ENCODE measurements at places on chromosomes 6 and 20. TPM values are rescaled to one million over a fixed set of nuclear protein-coding genes. Genes with fewer than 3 reads are reported as not detected.

DNA sequence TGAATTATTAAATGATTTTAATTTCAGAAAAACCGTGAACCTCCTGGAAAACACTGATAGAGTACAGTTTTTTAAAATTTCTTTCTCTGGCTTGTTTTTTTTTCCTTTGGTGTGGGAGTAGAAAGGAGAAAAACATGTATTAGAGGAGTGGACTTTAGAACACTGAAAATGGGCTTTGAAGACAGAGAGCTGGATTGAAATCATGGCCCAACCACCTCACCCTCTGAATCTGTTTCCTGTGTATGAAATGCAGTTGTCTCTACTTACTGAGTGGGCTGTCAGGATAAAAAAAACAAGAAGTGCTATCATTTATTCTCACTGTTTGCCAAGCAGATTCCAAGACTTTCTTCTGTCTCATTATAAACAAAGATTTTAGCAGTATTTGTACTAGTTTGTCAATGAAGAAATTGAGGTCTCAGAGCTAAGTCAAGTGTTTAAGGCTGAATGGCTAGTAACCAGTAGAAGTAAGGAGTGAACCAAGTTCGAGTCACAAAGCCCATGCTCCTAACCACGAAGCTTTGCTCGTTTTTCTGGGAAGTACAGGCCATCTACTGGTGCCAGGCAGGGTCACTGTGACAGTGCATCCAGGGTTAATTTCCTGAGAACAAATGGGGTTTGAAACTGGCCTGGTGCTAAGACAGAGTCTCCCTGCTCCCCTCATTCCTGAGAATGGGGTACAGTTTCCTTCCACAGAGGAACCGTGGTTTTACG lies 256.4 kb downstream of the TMEM242 start:
- DNase-seq, result no peak

DNA sequence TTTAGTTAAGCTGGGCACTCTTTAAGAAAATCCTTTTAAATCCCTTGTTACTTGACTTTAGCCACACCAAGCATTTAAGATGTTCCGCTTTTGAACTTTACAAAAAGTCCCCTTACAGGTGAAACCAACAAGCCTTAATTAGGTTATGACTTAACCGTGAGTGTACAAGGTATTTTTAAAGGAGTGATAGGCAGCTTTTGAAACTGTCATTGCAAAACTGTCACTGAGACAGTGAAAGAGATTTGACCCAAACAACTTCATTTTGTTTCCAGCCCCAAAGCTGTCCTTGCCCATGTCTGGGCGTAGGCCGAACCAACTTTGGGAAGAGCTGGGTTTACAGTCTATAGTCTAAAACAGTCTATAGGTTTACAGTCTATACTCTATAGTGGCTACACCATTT lies 305.4 kb downstream of the FARS2 start:
- DNase-seq, result no peak

DNA sequence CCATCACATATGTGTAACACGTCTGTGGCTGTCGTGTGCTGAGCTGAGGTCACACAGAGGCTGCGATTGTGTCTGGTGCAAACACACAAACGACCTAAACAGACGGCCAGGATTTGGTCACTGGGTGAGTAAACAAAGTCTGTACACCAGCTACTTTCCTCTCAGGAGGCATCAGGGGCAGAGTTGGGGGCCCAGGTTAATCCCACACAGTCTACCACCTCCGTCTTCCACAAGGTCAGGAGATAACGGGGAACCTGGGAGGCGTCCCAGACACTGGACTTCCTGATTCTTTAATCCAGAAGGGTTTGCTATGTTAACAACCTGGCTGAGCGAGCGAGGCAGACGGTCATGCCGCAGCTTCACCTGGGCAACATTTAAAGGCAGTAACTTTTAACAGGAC lies 1.5 kb downstream of the DACT2 start:
- no peak for DNase-seq

GRCh38 chr6:54353975-54354374 lies 45.7 kb downstream of the TINAG start:
- DNase-seq, result peak; percentile 25

- no peak for DNase-seq
These were observed 81.0 kb downstream of the FYN start for GRCh38 chr6:111792241-111792640.

- peak; percentile 46 for DNase-seq
These were observed 39.9 kb downstream of the SCGN start for GRCh38 chr6:25691894-25692293.

- DNase-seq, result no peak
These were observed 5.7 kb downstream of the VSX1 start for GRCh38 chr20:25076201-25076600.

DNA sequence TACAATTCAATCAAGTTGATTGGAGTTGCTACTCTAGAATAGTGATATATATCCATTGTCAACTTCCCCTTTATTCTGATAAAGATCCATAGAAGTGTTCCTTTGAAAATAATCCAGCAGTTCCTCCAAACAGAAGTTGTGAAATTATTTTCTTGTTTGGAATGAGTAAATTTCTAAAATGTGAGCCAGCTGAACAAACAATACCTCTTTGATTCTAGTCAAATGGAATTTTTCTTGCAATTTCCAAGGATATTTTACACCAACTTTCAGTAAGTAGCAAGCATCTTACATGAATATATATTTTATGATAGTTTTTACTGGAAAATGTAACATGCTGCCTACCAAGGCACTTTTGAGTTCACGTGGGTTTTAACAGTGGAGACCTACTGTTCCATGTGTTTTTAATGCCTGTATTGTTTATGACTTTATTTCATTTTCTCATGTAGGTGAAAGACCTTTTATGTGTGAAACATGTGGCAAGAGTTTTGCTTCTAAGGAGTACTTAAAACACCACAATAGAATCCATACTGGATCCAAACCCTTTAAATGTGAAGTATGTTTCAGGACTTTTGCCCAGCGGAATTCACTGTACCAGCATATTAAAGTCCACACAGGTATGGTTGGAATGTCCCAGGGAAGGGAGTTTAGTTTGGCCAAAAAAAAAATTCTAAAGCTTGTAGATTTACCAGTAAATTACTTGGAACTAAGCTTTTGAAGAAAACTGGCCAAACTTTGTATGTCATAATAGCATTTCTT lies 6.5 kb downstream of the GZF1 start:
- no peak for DNase-seq

DNA sequence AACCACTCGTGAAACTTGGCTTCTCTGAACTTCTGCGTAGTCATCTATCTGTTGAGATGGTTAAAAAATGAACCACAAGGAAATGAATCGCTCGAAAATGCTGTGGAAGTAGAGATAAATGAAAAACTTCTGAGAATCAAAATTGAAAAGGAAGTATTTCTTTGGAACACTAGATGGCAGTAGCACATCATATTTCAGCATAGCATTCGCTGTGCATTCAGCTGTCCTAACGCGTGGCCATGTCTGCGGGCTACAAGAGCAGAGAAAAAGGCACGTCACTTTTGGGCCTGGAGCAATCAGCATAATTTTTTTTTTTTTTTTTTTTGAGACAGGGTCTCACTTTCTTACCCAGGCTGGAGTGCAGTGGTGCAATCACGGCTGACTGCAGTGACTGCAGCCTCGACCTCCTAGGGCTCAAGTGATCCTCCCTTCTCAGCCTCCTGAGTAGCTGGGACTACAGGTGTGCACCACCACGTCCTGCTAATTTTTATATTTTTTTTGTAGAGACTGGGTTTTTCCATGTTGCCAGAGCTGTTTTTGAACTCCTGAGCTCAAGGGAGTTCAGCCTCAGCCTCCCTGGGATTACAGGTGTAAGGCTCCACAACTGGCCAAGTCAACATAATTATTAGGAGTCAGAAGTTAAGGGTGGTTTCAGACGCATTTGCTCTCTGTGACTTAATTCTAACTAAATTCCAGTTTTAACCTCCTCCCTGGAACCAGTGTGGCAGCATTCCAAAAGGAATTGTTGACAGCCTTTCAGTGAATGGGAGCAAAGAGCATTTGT lies 8.8 kb upstream of the PERP start:
- peak; percentile 81 for DNase-seq

DNA sequence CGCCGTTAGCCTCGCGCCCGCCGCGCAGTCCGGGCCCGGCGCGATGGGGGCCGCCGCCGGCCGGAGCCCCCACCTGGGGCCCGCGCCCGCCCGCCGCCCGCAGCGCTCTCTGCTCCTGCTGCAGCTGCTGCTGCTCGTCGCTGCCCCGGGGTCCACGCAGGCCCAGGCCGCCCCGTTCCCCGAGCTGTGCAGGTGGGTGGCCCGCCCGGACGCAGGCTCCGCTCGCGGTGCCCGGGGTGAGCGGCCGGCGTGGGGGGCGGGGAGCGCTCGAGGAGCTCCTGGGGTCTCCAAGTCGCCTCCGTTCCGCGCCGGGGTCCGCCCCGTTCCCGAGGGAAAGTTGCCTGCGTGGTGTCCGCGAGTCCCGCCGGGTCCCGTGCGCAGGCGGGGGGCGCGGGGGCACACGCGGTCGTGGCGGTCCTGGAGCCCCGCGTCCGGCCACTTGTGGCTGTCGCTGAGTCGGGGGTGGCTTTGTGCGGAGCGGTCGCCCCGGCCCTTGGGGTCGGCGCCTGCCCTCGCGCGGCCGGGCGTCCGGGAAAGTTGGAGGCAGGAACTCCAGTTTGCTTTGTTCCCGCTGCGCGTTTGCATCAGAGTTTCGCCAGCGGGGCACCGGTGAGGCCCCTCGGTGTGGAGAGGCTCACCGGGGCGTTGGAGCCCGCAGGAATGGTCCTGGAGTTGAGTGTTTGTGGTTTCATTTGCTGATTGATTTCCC lies 476 bp downstream of the IGF2R start:
- peak; percentile 78 for DNase-seq

DNA sequence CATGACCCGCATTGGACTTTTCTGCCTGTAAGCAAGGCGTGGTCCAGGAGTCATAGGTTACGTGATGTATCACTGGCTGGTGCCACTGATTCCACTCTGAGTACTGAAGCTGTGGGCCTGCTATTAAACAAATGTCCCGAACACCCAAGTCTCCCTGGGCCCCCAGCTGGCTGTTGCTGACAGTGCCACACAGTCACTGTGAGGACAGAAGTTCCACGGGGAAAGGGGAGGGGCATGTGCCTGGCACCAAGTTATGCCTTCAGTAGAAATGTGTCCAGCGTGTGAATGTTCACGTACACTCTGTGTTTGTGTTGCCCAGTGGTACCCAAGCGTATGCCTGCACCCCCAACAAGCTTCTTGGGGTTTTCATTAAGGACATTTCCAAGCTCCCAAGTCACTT lies 171.4 kb upstream of the QKI start:
- no peak for DNase-seq

DNA sequence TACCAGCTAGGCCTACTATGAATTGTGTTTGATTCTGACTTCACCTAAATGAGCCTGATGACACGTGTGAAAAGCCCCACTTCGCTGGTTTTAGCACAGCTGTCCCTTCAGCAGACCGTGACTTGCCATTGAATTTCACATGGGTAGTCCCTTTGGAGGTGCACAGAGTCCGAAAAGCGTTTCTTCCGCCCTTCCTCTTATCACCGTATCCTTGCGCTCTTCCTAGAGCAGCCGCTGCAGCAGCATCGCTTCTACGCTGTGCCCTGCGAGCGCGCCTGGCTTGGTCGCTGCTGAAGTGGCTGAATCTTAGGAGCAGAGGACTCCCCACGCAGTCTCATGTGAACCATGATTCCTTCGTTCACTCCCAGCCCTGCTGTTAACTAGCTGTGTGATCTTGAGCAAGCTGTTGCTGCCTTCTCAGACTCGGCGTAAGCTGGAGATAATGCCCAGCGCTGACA lies 127.0 kb downstream of the PACRG start:
- DNase-seq, result peak; percentile 23

DNA sequence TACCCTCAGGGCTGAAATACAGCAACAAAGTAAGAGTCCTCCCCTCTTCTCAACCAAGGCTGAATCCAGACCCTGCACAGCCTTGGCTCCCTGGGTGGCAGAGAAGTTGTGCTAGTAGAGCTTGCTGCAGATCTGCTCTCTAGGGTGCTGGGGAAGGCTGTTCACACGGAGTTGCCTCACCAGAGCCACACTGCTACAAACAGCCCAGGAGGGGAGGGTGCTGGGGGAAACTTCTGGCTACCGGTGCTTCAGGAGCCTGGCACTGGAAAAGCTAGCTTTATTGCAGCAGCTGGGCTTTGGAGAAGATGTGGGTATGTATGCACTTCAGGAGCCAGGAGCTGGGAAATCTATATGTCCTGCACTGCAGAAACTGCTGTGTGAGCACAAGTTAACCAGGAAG lies 37.6 kb upstream of the SUPT3H start:
- DNase-seq, result no peak

GRCh38 chr20:17014217-17014616 lies 212.6 kb upstream of the PCSK2 start:
- peak; percentile 33 for DNase-seq

- DNase-seq, result no peak
These were observed 93.2 kb downstream of the MMS22L start for GRCh38 chr6:97189767-97190166.

- no peak for DNase-seq
These were observed 56.6 kb downstream of the MAFB start for GRCh38 chr20:40632346-40632976.

DNA sequence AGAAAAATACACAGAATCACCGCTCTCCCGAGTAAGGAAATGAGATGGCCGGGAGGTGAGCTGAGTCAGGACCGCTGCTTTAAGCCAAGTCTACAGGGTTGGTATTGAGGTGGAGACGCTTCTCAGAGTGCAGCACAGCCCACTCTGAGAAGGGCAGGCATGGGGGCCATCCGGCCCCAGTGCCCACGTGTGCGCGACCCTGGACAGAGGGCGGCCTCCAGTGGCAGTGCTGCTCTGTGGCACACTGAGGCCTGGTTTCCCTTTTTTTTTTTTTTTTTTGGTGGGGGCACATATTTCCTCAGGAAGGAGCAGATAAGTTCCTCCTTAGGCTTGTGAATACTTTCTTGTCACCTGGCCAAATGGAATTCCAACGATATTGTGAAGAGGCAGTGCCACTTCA lies 88.8 kb downstream of the FOXC1 start:
- DNase-seq, result no peak

- DNase-seq, result no peak
These were observed 11.9 kb downstream of the NT5E start for GRCh38 chr6:85461798-85462170.

GRCh38 chr20:49187330-49187850 lies 744 bp downstream of the STAU1 start:
- DNase-seq, result peak; percentile 70

DNA sequence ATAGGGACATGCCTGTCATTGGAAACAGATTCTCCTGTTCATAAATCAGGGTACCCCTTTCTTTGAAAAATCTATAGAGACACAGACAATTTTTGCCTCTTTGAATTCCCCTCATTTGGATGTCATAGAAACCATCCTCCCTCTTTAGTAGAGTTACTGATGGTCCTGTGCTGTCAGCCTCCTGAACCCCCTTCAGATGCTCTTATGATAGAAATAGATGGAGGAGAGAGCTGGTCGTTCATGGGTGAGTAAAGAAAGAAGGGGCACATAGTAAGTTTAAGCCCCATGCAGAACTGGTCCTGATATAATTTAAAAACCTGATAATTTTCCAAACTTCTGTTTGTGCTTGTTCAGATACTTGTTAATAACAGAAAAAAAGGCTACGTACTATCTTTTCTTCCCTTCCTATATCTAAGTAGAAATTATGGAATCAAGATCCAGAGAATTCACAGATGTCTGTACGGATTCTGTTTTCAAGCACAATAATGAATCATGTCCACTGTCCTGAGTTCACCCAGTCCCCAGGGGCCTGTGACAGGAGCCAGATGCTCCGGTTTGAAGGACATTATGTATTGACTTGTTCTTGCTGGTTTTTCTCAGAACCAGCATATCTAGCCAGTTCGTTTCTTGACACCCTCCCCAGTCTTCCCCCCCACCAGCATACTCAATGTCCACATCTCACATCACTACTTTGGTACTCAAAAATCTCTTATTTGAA lies 78.1 kb downstream of the NCOA7 start:
- no peak for DNase-seq

CRISP2 gene
- not detected for total RNA-seq

VIP gene
- total RNA-seq, result not detected

EFHC1 gene
- total RNA-seq, result 59.8 TPM

TBCC gene
- total RNA-seq, result 40.4 TPM

AIG1 gene
- total RNA-seq, result 37.1 TPM

SLC35F1 gene
- total RNA-seq, result 17.7 TPM

CGA gene
- not detected for total RNA-seq
